ENCODE measurements at places on chromosomes 6 and 20.

GRCh38 chr6:51992876-51993275 lies 94.5 kb downstream of the PKHD1 start:
- DNase-seq: no peak

GRCh38 chr6:46741482-46741881 lies 5.3 kb upstream of the ANKRD66 start:
- no peak for DNase-seq

GRCh38 chr20:1777476-1777820 lies 117.8 kb upstream of the SIRPA start:
- no peak for DNase-seq

GRCh38 chr6:130834482-130835251 lies 7.5 kb downstream of the SMLR1 start:
- no peak for DNase-seq

DNA sequence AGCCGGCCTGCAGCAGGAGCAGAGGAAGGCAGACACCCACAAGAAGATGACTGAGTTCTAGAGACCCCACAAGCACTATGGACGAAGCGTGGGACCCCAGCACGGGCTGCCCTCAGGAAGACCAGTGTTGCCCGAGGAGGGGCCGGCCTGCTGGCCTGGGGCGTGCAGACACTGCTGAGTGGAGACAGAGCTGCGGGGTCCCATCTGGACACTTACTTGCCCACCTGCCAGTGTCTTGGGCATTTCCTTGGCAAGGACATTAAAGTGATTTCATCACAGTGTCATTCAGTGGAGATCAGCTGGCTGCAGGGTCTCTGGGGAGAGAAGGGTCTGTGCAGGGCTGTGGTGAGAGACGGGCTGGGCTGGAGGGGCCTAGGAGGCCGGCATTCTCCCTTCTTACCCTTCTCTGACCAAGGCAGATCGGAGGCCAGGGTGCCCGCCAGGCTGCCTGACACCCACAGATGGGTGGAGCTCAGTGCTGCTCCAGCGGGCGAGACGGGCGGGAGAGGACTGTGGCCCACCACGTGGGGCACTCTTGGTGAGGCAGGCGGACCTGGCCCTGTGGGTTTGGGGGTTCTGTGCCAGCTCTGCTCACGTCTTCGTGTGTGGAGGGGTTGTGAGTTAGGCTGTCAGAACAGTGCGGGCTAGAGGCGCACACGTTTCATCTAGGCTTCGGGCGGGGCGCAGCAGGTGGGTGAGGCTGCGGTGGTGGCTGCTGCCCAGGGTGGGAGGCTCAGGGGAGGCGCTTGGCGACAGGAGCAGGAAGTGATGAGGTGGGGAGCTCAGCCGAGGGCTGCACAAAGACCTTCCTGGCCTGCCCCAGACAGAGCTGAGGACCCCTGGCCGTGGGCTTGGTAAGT lies at the start of gene LIME1:
LIME1 (plus strand) TSS at position 806 of the 860 bp plus-strand sequence. CDS start 886 bp downstream, outside the sequence.
- DNase-seq: peak; percentile 87

- no peak for DNase-seq
Observed at GRCh38 chr6:16688984-16689636, 72.2 kb downstream of the ATXN1 start.

DNA sequence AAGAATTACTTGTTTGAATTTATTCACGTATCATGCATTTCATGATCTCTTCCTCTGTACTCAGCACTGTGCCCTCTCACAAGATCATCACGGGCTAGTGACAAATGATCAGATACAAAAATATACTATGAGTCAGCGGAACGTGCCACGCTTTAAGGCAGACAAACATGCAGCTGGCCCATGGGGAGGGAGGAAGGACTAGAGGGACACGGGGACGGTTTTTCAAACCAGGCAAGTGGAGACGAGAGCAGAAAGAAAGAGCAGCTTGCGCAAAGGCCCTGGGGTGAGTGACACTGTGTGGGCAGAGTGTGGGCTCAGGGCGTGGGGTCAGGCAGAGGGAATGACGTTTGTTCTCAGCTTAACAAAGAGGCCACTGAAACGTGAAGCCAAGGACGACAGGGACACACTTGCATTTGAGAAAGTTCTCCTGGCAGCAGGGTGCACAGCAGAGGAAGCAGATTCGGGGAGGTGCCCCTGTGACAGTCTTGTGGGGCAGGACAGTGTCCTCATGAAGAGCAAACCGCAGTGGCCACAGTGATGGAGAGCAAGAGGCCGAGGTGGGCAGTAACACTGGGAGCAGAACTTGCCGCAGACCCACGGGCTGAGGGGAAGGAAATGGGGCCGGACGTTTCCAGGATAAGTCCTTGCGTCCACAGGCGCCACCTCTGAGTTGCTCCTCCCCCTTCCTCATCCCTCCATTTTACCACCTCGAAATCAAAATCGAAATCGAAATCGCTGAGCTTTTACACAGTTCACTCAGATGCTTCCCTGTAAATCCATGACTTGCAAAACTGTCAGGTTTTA lies 6.9 kb upstream of the RPS6KA2 start:
- DNase-seq: no peak

DNA sequence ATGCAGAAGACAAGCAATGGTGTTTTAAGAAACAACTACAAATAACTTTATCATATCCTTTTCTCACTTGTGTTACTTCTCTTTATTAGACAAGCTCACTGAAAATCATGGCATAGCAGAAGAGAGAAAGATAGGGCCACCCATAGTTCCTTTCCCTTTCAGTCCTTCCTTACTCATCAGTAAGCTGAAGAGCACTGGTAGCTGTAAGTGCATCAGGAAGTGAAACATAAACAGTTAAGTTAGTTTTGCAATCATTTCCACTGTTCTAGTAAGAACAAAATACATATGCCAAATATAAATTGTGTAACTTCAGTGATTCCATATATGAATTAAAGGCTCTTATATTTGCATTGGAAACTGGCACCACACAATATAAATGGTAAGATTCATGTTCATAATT lies 220.1 kb downstream of the HACE1 start:
- no peak for DNase-seq

DNA sequence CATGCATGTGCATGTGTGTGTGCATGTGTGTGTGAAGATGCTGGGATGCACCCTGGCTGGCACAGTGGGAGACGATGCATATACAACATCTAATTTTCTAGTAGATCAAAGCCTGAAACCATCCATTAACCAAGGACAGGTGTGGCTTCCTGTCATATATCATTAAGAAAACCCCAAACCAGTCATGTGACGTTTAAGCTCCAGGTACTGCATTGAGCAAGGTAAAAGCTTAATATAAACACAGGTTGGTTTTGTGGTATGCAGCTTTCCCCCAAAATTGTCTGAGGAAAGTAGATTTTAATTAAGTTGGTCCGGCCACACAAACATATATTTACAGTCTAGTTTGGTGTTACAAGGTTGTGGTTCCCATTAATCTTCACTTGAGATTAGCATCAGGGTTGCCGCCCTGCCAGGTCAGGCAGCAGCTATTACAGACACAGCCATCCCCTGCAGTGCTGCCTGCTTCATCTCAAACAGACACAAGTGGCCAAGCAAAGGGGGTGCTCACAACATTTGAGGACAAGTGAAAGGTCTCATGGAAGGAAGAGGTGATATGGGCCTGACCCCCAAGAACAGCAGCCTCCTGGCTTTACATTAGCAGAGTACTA lies 48.6 kb upstream of the NAA20 start:
- DNase-seq: no peak

GRCh38 chr6:130503146-130503545 lies 137.3 kb downstream of the TMEM200A start:
- no peak for DNase-seq

DNA sequence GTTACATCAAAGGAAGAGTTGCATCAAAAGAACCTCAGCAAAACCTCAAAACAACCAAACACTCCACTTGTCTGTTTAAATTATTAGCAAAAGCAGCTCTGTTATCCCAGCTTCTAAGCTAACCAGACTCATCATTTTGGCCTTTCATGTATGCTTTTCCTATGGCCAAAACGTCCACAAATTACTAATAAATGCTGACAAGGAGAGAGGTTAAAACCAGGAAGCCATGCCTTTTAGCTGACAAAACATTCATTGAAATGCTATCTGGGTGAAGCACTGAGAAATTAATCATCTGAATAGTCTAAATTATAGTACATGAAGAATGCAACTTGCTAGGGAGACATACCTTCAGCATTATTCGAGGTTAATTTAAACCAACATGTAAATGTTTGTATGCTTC lies 80.6 kb downstream of the LAMA2 start:
- no peak for DNase-seq

DNA sequence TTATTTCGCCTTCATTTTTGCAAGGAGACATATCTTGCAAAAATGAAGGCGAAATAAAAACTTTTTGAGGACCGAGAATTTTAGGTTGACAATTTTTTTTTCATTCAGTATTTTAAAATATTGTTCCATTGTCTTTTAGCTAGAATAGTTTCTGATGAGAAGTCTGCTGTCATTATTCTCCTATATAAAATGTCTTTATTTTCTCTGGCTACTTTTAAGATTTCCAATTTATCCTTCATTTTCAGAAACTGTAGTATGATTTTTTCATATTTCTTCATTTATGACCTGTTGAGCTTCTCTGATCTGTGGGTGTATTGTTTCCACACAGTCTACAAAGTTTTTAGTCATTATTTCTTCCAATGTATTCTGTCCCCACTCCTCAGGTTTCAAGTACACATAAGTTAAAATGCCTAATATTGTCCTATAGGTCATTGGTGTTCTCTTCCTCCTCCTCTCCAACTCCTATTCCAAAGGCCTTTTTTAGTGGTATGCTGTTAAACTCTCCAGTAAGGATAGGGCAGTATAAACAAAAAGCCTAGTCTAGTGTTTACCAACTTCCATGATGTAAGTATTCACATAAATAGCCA lies 15.7 kb downstream of the AHI1 start:
- DNase-seq: no peak

DNA sequence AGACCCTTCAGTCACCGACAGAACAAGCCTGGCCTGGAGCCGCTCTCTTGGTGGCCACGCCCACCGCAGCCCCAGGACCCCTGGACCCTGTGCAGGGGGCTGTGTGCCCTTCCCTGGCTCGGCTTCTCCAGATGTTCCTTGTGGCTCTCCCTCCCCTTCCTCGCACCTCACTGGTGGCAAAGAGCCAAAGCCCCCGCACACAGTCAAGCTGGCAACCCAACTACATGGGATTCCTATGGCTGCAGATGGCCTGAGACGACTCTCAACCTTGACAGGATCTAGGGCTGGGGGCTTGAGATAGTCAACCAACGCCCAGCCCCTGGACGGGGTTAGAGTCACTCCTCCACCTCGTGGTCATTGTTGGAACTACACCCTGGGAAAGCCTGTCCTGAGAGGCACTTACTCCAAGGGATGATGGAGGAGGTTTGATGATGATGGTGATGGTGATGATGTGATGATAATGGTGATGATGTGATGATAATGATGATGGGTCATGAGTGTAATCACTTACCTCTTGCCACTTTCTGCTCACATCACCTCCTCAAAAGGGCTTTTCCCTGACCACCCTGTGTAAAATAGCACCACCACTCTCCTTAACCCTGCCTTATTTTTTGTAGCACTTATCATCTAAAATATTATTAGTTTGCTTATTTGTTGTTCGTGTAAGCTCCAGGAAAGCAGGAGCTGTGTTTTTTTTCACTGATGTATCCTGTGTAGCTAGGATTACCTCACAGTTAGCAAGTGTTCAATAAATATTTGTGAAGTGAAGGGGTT lies 278.4 kb downstream of the LRFN2 start:
- peak; percentile 53 for DNase-seq

- no peak for DNase-seq
Observed at GRCh38 chr6:98454809-98455322, 379.5 kb upstream of the POU3F2 start.

GRCh38 chr6:161242113-161242512 lies 31.7 kb downstream of the AGPAT4 start:
- no peak for DNase-seq

DNA sequence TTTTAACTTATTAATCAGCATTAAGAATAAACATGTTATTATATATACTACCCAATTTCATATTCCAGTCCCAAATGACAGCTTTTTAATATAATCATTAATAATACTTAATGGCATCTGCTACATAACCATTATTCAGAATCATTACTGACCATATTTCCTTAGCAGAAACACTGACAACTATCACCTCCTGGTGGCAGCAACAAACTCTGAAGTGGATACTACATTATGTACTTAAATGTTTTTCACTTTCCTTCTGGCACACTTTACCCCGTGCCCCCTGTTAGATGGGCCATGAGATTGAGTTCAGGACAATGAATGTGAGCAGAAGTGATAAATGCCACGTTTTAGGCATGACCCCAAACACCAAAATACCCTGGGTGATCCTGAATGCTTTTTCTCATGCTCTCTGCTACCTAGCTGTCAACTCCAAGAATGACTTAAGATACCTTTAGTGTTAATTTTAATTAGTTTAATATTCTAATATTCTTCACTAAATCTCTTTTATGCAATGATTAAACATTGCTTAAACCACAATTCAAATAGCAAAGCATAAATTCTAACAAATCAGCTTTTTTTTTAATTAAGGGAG lies 77.1 kb downstream of the LMBRD1 start:
- DNase-seq: no peak

DNA sequence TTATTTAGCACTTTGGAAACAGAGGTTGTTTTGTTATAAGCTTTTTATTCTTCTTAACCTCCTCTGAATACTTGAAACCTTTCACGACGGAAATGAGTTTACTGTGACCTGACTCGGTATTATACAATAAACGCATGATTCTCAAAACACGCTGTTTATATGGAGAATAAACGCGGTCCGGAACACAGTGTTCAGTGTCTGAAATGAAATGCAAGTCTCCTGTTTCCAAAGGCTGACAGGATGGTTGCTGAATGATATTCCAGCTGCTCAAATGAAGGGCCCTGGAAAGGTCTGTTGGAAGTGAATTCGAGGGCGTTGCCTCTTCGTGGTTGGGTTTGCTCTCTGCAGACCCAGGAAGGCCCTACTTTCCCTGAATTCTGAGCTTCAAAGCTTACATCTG lies 83.4 kb downstream of the RSPH3 start:
- DNase-seq: no peak

DNA sequence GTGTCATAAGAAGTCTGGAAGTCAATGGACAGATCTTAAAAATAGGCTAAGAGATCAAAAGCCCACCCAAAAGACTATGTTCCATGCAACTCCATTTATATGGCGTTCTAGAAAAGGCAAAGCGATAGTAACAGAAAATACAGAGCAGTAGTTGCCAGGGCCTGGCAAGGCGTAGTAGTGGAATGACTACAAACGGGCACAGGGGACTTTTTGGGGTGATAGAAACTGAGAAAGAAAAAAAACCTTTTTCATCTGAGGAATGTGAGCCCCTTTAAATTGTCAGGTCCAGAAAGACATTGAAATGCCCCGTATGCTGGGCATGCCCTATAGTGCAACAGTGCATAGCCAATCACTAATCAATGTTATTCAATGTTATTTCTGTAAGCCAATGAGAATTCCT lies 47.2 kb upstream of the FAM50B start:
- DNase-seq: no peak

Measured in CD4-positive, alpha-beta T cell treated with Interleukin-6 for 4 hours (primary cell).